ENCODE measurements at places on chromosomes 6 and 20.

GRCh38 chr6:27138837-27139755 lies 108.4 kb upstream of the PRSS16 start:
- no peak for DNase-seq

GRCh38 chr20:6426287-6426891 lies 303.6 kb upstream of the FERMT1 start:
- DNase-seq, result no peak

GRCh38 chr6:149910721-149911151 lies 12.2 kb downstream of the RAET1G start:
- no peak for DNase-seq

- DNase-seq, result no peak
Observed at GRCh38 chr20:53148771-53149147, 176.6 kb downstream of the TSHZ2 start.

- DNase-seq, result peak; percentile 53
Observed at GRCh38 chr6:7974938-7975763, 64.6 kb upstream of the TXNDC5 start.

- DNase-seq, result no peak
Observed at GRCh38 chr6:166911248-166911677, 45.1 kb downstream of the RNASET2 start.

DNA sequence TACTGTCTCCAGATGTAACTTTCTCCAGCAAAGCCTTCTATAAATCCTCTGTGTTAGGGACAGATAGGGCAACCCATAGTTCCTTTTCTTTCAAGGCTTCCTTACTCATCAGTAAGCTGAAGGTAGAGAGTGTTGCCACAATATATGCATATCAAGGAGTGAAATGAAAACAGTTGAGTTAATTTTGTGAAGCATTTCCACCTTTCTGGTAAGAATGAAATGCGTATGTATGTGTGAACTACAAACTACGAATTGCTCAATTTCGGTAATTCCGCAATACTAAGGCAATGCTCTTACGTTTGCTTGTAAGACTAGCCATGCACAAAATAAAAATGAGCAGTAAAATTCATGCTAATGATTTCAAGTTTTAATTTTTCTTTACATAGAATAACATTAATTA lies 61.2 kb upstream of the HBS1L start:
- DNase-seq, result no peak

All from thyroid gland (tissue), 4 donors.